ENCODE measurements at places on chromosomes 5 and 9.

GRCh38 chr9:126524353-126525077, 89.2 kb upstream of the LMX1B start:
- DNase-seq, result no peak

DNA sequence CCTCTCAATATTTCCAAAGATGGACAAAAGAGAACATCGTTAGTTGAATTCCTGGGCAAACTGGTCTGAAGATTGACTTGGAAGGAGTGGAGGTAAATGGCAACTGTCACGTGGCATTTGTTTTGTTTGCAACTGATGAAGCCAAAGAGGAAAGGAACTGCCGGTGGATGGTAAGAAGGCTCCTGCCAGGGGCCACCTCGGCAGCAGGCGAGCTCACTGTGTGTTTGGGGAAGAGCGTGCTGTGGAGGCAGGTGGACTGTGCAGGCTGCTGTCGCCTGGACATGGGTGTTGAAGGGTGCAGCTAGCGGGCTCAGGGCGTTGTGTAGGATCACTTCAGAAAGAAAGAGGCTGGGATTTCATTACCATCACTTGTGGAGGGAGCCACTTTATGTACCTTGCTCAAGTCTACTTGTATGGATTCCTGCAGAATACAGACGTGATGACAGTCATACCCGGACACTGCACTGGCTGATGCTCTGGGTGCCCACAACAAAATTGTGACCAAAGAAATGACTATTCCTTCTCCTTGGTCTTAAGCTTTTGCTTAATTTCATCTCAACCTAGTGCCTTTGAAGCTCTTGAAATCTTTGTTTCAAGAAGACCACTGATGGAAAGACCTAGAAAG, 72.7 kb downstream of the MAP1B start:
- no peak for DNase-seq

- no peak for DNase-seq
These were observed 2054.2 kb downstream of the MAT2B start for GRCh38 chr5:165559645-165560044.

DNA sequence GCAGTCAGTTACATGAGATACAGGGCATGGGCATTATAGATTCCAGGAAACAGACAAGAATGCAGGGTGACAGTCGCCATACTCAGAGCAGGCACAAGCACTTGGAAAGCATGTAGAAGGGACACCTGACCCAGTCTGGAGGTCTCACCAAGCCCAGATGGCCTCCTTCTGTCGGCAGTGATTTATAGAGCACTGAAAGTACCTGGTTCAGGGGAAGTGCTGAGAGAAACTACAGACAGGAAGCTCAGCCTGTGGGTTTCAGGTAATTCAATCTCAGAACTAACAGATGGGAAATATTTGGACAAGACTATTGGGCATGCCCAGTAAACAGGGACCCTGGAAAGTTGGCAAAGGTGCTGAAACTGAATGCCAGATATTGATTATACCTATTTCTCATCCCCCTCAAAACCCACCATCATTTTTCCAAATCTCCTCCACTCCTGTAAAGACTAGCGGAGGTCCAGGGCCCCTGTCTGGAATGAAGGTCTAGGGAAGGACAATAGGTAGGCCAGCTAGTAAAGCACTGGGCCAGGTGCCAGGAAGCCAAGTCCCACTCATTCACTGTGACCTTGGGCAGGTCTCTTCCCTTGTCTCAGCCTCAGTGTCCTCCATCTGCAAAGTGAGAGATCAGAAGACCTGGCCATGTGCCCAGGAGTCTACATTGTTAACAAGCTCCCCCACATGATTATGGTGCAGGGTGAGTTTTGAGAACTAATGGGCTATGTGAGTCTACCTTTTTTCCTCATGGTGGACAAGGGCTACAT, 26.9 kb downstream of the KLHL3 start:
- no peak for DNase-seq

DNA sequence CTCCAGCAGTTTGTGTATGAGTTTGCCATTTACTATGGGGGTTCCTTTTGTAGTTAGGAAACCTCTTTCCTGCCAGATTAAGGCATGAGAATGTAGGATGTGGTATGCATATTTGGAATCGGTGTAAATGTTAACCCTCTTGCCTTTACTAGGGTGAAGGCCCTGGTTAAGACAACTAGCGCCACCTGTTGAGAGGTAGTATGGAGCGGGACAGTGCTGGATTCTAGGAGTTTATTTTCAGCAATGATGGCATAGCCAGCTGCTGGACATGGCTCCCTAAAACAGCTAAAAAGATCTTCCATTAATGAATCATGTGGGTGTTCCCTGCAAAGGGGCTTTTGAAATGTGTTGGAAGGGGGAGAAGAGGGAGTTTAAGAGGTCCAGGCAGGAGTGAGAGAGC, 30.7 kb upstream of the GPX3 start:
- no peak for DNase-seq

GRCh38 chr5:73663161-73663859, 37.3 kb downstream of the ARHGEF28 start:
- DNase-seq, result no peak

- DNase-seq, result no peak
These were observed 118.8 kb downstream of the CDC42SE2 start for GRCh38 chr5:131382407-131383395.

DNA sequence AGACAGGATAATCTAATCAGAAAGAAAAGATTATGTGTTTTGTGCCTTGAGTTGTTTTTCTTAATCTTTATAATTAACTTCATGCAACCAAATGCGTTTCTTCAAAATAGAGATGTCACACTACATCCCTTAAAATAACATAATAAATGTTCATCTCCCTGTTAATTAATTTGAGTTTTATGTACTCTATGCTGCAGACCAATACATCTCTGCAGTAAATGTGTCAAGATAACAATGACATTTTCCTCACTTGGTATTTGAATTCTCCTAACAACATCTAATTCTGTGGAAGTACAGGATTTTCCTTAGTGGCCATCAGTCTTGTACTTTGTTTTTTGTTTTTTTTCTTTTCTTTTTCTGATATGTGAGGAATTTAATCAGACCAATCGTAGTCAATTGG, 279.2 kb upstream of the TYRP1 start:
- DNase-seq, result no peak

- DNase-seq, result no peak
These were observed 120.6 kb downstream of the FOCAD start for GRCh38 chr9:20804489-20805250.

- no peak for DNase-seq
These were observed 140.6 kb upstream of the LIFR start for GRCh38 chr5:38697013-38697412.

GRCh38 chr9:109011231-109011671, 2.0 kb downstream of the CTNNAL1 start:
- DNase-seq, result no peak

DNA sequence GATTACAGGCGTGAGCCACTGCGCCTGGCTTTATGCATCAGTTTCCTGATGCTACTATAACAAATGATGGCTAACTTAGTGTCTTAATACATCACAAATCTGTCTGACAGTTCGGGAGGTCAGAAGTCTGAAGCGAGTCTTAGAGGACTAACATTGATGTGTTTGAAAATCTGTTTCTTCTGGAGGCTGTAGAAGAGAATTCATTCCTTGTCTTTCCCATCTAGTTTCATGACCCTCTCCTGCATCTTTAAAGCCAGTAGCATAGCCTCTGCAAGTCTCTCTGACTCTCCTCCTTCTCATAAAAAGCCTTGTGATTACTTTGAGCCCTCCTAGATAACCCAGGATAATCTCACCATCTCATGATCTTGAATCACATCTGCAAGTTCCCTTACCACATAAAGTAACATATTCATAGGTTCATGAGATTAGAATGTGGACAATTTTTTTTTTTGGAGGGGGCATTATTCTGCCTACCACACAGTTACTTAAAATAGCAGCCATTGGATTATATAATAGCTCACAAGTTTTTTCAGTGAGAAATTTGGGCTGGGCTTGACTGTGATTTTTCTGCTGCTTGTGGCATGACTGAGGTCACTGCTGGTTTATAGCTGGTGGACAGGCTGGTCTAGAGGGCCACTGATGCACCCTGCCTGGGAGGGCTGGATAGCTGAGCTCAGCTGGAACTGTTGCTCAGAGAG, 134.8 kb downstream of the FBXL7 start:
- DNase-seq, result no peak

DNA sequence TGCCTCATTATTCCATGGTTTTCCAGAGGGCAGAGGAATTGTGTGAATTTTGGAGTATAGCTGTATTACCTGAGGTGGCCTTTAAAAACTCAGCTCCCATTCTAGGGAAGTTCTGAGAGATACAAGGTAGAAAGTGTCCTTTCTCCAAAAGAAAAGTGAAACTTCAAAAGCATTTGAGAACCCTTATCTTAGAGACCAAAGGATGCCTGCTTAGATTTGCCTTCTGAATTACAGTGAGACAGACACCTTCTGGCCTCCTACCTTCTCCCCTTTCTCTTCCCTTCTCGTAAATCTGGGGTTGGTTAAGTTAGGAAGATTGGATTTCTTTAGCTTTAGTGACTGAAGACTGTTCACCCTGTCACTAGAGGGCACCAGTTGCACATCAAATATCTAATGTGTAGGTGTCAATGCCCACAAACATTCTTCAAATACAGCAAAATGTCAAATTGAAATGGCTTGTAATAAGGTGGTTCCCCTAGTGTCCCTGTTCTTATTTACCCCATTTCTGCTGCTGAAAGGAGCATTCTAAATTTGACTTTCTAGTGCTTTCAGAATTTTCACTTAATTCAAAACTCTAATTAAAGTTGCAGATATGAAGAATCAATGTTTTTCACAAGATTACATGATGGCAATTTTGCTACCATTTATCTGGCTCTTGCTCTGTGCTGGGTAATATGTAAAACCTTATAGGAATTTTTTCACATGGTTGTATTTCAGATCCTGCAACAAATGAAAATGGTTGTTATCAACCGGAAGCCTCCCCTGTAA, 46.7 kb downstream of the PRRC1 start:
- DNase-seq, result no peak

DNA sequence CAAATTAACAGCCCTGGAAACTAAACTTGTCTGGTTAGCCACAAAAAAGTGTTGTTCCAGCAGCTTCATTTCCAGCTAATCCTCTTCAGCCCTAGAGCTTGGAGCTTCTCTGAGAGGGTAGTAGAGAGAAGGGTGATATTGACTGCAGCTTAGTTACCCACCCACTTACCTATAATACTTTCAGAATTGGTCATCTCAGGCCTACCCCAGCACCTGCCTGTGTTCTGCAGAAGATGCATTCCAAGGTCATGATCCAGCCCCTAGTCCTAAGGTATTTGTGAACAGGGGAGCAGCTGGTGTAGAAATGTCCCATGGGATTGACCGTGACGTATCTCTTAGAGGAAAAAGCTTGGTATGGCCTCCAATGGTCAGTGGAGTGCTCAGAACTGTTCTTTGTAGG, 289.0 kb downstream of the NR3C1 start:
- no peak for DNase-seq

- no peak for DNase-seq
These were observed 163.4 kb upstream of the FBXL17 start for GRCh38 chr5:108545301-108545700.

GRCh38 chr9:16211946-16212345, 658.5 kb downstream of the BNC2 start:
- DNase-seq, result no peak

- DNase-seq, result no peak
These were observed 717.0 kb downstream of the DNAH5 start for GRCh38 chr5:13227513-13227912.

DNA sequence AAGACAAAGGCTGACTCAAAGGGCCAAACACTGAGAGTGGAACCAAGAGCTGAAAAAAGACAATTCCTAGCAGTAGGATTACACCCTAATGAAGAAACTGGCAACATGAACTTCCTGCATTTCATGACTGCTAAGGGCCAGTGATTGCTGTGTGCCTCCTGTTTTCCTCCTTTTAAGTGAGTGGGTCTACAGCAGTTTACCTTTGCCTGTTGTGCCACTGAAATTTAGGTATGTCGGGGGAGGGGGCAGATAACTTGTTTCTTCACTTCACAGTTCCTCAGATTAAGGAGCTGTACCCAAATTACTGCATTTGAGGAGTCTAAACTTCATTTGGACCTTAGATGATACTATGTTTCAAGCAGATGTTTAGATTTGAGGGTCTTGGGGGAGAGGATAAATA, 191.7 kb downstream of the MCTP1 start:
- no peak for DNase-seq

- DNase-seq, result no peak
These were observed 158.9 kb downstream of the FAM174A start for GRCh38 chr5:100694100-100694499.

- DNase-seq, result no peak
These were observed 180.0 kb downstream of the FGF18 start for GRCh38 chr5:171599411-171599810.

GRCh38 chr5:28084069-28084468, 1045.7 kb upstream of the CDH9 start:
- no peak for DNase-seq

DNA sequence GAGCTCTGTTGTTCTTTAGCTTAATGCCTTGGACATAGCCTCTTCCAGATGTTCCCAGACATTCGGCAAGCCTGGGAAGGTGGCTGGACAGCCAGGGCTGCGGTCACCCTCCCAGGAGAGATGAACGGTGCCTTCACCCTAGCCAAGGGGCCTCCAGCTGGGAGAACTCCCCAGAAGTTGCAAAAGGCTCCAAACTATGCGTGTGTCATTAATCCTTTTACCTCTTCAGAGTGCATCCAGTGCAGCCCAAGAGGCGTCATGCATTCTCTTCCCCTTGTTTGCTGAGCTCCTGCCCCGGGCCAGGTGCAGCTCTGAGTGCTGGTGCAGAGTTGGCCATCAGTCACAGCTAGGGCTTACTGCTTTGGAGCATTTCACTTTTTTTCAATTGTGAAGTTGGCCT, 22.8 kb downstream of the HMCN2 start:
- DNase-seq, result no peak

DNA sequence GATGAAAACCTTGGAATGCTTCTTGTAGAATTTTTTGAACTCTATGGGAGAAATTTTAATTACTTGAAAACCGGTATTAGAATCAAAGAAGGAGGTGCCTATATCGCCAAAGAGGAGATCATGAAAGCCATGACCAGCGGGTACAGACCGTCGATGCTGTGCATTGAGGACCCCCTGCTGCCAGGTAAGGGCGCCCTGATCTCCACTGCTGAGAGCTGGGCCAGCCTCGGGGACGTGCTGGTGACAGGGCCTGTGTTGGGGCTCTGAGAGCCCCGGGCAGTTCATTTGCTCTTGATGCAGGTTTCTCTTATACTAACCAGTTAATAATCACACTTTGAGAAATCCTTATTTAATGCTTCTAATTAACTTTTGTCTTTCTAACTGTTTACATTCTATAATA, 33.0 kb downstream of the TENT4A start:
- no peak for DNase-seq

- DNase-seq, result no peak
These were observed 47.0 kb downstream of the RAPGEF1 start for GRCh38 chr9:131692612-131693562.

GRCh38 chr9:137955586-137955985, 78.0 kb downstream of the CACNA1B start:
- DNase-seq, result no peak

All from stimulated activated CD4-positive, alpha-beta T cell treated with anti-CD3 and anti-CD28 coated beads, Interleukin-12 subunit alpha, Interleukin-12 subunit beta, amount 100 ng/mL, for 24 hours (primary cell).